Right renal pelvis (tissue), 4 donors: ENCODE measurements at places on chromosomes 2 and 18.

DNA sequence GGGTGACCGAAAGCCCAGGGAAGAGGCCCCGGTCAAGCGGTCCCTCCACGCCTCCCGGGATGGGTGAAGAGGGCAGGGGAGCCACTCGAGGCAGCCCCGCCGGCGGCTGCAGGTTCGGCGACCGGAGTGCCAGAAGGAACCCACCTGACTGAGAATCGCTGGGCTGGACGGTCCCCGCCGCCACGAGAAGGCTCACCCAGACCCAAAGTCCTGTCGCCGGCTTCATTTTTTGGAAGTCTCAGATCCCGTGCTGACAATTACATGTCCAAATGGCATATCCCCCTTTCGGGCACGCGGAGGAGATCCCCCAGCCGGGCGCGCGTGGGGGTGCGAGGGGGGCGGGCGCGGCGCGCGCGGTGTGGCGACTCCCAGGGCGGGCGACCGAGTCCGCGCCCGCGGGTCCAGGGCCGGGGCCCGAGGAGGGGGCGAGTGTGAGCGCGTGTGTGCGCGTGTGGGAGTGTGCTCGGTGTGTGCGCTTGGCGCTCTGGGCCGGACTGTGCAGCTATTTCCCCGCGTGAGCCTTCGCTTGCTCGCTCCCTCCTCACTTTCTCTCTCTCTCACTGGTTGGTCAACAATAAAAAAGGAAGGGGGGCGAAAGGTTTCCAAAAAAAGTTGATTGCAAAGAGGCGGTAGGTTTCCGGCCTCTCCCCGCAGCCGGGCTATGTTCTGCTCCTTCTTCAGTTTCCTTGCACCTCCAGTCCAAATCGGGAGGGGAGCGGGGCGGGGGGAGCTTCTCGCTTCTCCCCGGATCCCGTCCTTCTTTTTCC, at the start of gene ERBB4:
TSS of gene ERBB4 (minus strand) at position 498 of the 767 bp plus-strand sequence. CDS start at position 226, 272 bp downstream.
- no peak for DNase-seq

DNA sequence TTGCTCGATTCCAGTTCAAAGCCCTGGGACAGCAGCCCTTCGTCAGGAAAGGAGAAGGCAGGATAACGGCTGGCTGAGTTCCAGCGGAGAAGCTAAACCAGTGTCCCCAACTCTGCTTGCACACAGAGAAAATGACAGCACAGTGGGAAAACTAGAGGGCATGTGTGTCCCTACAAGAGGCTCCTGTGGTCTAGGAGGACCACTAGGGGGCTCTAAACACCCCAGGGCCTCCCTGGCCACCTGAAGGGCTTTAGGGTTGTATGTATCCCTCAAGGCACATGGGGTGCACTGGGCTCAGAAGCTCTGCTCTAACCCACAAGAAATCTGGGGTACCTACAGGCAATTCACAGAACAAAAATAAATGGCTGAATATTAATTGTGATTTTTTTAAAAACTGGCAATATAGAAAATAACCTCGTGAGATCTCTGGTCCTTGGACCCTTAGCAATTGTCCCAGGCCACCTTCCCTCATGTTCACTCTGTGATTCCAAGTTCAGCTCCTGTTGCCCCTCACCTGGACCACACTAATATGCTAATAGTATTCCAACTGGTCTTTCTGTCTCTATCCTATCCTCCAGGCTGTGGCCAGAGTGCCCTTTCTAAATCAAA, 17.5 kb downstream of the STAT1 start:
- no peak for DNase-seq

GRCh38 chr2:216084547-216084946, 2.8 kb downstream of the TMEM169 start:
- no peak for DNase-seq

DNA sequence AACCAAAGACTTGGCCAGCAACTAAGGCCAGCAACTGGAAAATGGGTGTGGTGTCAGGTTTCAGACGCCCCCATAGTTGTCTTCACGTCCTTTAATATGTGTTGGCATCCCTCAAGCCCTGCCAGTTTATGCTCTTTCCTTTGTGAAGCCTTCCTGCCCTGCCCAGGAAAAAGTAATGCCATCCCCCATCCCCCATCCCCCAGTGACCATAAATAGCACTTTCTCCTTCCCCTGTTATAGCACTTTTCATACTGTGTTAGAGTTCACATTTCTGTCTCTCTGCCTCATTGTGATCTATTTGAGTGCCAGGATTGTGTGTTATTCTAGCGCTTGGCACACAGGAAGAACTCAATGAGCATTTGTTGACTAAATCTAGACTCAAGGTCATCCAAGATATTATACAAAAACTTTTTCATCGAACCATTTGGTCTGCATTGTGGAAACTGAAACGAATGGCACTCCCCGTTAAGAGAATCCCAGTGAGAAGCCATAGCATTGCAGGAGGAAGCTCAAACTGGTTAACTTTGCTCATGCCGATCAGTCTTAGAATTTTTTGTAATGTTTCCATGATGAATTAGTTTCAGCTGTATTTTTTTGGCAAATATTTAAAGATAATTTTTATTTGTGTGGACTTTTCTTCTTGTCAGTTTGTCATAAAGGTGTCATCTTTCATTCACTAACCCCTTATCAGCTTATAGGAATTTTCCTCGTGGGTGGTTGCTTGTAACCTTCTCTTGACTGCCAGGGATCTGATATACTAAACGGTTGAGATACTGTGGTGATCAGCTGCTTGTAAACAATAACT, 15.7 kb downstream of the CRIM1 start:
- DNase-seq = no peak

GRCh38 chr2:121036226-121036692, 248.7 kb downstream of the TFCP2L1 start:
- no peak for DNase-seq

GRCh38 chr2:233411162-233411561, 56.9 kb downstream of the DGKD start:
- no peak for DNase-seq

GRCh38 chr2:109507217-109507616, 106.5 kb downstream of the SEPTIN10 start:
- no peak for DNase-seq

GRCh38 chr18:5556310-5556974, 12.6 kb upstream of the EPB41L3 start:
- DNase-seq = no peak

DNA sequence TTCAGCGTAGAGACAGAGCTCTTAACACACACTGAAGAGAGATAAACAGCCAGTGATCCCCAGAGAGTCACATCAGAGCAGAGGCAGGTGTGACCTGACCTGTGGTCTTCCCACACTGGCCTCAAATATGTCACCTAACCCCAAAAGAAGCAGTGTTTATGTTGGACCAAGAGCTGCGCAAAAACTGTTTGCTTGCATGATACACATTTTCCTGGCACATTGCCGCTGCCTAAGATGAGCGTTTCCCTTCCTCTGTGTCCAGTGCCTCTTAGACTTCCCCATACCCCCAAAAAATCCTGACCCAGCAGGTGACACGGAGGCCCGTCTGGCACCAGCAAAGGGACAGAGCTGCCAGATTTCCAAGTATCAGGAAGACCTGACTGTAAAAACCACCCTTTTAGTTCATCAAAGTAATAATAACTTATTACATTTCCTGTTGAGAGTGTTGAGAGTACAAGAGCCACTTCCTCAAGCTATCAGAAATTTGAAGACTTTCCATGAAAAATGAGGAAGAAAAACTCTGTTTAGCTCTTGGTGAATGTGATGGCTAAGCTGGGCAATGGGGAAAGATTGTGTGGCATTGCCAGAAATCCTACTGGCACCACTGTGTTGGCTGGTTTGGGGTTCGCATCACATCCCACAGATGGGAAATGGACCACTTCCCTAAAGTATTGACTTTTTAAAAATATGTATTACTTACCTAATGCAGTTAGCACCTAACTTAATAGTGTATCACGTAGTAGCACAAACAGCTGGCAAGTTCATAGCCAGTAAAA, 6.7 kb downstream of the TNFRSF11A start:
- no peak for DNase-seq

- no peak for DNase-seq
These were observed 154.9 kb downstream of the LNPK start for GRCh38 chr2:175847128-175847527.

DNA sequence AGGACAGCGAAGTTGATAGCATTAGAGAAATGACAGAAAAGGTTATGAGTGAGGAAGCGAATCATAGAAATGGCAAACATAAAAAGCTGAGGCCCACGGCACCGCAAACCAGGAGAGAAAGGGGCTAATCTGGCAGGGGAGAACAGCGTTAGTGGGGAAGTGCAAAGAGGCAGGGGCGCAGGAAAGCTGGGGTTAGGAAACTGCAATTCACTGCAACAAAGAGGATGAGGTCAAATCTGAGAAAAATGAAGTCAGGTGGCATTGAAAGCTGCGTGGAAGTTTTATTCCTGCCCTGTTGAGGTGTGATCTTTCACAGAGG, 653 bp upstream of the ABI2 start:
- no peak for DNase-seq

DNA sequence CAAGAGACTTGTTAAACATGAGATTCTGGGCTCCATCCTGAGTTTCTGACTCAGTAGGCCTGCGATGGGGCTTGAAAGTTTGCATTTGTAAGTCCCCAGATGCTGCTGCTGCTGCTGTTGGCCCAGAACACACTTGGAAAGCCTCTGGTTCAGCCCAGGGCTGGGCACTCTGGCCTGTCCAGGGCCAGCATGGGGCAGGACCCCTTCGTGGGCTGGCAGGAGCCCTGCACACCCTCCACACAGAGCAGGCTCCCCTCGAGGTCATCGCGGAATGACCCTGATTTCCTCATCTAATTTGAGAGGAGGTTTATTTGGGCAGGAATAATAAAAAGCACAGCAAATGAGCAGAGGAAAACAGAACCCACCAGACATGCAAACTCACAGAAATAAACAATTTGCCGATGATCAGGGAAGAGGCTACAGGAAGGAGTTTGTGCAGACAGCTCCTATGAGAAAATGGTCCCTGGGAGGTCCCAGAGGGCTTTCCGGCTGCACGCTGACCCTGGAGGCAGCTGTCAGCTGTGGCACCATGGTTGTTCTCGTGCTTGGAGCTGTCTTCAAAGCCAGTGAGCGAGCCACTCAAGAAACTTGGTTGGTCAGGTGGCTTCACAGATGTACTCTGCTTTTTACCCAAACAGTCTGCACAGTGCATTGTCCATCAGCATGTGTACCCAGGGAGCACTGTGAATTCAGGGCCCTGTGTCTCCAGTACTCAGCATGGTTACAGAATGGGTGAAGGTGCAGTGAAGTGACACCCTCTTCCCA, 119.3 kb downstream of the GLI2 start:
- DNase-seq = no peak

GRCh38 chr2:13240061-13240460, 523.3 kb downstream of the TRIB2 start:
- no peak for DNase-seq

DNA sequence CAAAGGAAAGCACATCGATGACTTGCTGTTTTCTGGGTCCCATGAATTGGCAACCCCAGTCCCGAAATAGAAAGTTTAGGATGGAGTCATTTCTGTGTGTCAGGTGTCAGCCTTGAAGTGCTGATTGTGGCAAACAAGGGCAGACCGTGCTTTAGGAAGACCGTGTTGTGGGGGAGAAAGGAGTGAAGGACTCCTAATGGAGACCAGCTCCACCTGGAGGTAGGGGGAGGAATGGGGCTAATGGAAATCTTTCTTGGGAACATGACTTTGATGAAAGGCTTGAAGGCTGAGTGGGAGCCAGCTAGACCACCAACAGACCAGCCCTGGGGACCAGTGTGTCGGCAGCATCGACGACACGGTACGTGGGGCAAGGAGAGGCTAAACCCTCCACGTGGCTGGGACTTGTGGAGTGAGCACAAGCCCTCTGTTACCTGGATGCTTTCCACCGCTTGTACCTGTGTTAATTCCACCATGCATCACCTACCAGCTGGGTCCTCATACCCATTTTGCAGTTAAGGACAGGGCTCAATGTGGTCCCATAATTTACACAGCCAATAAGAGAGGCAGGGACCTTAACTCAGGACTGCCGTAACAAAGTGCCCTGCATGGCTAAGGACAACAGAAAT, 104.2 kb downstream of the SH3BP4 start:
- no peak for DNase-seq

DNA sequence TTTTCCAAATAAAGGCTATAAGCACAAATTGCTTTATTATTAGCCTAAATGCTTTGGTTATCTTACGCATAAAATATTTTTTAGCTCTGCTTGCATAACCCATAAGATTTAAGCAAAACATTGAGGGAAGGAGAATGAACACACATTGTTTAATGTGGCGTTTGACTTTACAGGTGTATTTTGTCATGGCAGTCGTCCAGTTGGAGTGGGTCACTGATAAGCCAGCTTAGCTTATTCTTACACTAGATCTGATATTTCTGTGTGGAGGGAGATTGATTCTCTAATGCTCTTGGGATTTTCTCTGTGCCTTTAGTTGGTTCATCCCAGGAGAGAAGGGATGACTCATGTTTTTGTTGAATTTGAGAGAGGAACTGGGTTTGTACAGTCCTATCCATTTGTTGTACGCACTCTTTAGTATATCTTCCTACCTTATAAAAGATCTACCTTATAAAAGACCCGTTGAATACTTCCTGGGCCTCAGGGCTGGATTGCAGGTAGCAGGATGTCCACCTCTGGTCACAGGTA, 47.5 kb upstream of the ACYP2 start:
- DNase-seq = no peak

GRCh38 chr2:121565389-121566250, 34.9 kb downstream of the RNU4ATAC start:
- DNase-seq = no peak

- no peak for DNase-seq
These were observed 56.4 kb upstream of the SEC11C start for GRCh38 chr18:59083136-59083818.

GRCh38 chr2:47636176-47636575, 146.8 kb upstream of the MSH6 start:
- no peak for DNase-seq

DNA sequence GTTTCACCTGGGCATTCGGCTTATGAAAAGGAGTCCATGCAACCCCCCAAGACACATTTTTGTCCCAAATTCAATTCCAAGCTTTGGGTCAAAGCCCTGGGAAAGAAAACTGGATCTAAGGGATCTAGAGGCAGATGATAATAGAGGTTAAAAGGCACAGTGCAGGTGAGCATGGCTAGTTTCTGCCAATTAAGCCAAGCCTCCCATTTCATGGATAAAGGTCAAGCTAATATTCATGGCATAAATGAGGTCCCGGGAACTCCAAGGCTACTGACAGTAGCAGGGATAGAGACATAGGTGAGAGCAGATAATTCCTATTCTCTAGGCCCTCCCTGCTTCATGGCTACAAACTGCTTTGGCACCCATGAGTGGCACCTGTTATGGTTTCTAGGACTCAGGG, 83.1 kb downstream of the CAMKMT start:
- DNase-seq = no peak

GRCh38 chr2:96209011-96209728, 543 bp upstream of the STARD7 start:
- DNase-seq = no peak

GRCh38 chr18:54946149-54946581, 13.1 kb downstream of the CCDC68 start:
- DNase-seq = no peak

GRCh38 chr18:68519336-68519735, 195.6 kb downstream of the TMX3 start:
- DNase-seq = no peak

GRCh38 chr2:59425247-59425646, 1128.2 kb downstream of the BCL11A start:
- DNase-seq = no peak

- peak; percentile 33 for DNase-seq
These were observed 11.1 kb upstream of the KLHL30 start for GRCh38 chr2:238127165-238128060.
